ENCODE measurements at places on chromosomes 12 and 14.

GRCh38 chr14:102591372-102591943 lies 991 bp upstream of the RCOR1 start:
- no peak for DNase-seq

- DNase-seq = no peak
Measured at GRCh38 chr12:18813753-18814152, 75.8 kb downstream of the CAPZA3 start.

DNA sequence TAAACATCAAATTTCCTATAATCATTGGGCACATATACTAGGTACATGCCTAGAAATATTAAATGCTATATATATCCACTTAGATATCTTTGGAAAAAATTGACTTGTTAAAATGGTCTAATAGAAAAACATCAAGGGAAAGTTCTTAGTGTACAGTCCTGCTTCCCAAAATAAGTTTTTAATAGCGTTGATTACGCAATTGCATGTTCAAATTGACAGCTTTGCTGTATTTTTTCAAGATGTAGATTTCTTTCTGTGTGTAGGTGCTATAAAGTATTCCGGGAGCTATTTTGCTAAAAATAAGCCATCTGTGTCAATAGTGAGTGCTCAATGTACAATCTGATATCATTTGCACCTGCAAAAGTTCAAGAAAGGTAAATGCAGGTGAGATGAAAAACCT lies 463.9 kb upstream of the ATP2B1 start:
- no peak for DNase-seq

GRCh38 chr12:87995581-87996178 lies 33.5 kb downstream of the C12orf50 start:
- peak; percentile 30 for DNase-seq

DNA sequence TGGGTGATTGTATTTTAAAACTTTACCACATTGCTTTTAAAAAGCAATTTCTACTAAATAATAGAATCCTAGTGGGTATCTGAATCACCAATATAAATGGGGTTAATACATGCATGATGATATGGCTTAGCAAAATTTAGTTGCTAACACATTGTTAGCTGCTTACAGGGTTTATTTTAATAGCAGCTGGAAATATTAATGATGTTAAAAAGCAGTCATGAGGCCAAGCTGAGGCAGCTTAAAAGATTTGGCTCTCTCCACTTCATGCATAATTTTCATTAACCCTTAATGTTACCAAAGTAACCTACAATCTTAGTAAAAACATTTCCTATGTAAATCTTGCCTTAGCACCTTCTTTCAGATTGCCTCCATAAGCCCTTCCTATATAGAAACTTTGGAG lies 49.2 kb upstream of the CNOT2 start:
- no peak for DNase-seq

- DNase-seq = no peak
Measured at GRCh38 chr12:39581592-39581991, 38.0 kb downstream of the ABCD2 start.

GRCh38 chr12:108801736-108802100 lies 55.7 kb downstream of the SSH1 start:
- no peak for DNase-seq

DNA sequence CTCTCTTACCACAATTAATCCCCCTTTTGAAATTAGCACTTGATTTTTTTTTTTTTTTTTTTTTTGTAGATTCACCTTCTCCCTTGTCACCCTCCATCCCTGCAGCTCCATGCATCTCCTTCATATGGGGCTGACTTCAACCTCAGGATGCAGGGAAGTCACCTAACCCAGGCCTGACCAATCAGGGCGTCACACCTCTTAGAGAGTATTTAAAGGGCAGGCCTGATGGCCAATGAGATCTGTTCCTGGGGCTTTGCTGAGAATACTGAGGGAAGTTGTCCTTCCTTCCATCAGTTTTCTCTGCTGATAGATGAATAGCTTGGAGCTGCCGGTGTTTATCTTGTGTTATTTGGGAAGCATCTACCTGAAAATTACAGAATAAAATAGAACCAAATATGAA lies 1104.7 kb upstream of the TMEM132C start:
- no peak for DNase-seq

- DNase-seq = no peak
Measured at GRCh38 chr12:56324206-56324605, 8.4 kb upstream of the CNPY2 start.

DNA sequence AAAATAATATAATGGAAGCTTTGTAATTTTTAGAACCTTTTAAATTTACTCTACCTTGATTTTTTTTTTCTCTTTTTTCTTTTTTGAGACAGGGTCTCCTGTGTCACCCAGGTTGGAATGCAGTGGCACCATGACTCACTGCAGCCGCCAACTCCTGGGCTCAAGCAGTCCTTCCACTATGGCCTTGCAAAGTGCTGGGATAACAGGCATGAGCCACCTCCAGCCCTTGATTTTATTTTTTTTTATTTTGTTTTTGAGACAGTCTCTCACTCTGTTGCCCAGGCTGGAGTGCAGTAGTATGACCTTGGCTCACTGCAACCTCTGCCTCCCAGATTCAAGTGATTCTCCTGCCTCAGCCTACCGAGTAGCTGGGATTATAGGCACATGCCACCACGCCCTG lies 65.3 kb upstream of the TRAF3 start:
- no peak for DNase-seq

DNA sequence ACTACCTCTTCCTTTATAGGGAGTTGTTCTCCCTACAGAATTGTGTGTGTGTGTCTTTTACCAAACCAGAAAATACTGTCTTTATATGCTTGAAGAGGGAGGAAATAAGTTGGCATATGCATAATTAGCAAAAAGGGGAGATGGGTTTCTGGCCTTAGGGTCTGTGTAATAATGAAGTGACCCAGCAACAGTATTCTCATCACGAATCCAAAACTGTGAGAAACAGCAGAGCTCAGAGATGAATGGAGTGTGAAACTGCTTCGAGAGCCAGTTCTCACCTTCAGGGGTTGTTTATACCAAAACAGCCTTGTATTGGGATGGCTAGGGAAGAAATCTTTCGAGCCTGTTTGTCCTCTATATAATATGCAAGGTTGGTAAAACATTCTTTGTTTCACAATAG lies 227.5 kb downstream of the MON2 start:
- no peak for DNase-seq

GRCh38 chr12:31325524-31325875 lies 450 bp downstream of the SINHCAF start:
- no peak for DNase-seq

GRCh38 chr12:41008472-41008871 lies 179.6 kb upstream of the PDZRN4 start:
- DNase-seq = no peak

DNA sequence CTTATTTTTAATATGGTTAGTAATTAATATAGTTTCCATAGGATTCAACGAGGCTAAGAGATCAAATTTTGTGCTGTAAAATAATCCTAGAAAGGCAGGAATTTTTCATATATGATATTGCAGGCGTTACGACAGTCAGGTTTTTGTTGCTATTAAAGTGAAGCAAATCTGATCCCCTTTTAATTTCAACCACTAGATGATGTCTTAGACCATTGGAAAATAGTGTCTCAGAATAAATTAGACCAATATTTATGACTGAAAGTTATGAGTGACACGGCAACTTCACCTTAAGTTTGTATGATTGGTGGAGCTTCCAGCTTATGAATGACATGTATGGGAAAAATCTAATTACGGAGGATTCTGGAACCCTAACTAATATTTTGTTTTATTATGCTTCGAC lies 2.5 kb downstream of the TPH2 start:
- DNase-seq = no peak

GRCh38 chr12:124713041-124713435 lies 145.6 kb upstream of the NCOR2 start:
- no peak for DNase-seq

DNA sequence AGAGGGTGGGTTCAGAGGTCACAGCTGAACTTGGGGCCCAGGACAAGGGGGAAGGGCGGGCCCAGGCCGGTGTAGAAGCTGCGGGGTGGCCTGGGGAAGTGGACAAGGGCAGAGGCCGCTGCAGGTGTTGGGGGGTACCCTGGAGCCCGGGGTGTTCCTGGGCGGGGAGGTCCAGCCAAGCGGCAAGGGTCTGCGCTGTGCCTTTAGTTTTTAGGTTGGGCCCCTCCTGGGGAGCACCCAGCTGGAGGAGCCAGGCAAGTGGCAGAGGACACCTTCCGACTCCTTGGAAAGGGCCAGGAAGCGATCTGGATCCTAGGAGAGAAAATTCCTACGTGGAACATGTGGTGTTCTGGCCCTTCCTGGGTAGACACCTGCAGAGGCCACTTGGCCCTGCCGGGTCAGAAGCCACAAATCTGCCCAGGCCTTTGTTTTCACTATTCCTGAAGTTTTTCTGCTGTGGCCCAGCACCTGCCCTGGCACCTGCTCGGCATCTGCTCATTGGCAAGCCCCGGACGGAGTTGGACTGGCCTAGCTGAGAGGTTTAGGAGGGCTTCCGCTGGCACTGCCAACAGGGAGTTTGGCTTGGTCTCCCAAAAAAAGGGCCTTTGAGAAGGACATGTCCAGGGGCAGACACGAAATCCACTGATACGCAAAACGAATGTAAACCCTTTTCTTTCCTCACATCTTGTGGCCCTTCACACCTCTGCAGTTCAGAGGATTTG lies 61.1 kb downstream of the SMUG1 start:
- no peak for DNase-seq

- no peak for DNase-seq
Measured at GRCh38 chr14:65997347-65997746, 488.8 kb upstream of the CCDC196 start.

GRCh38 chr12:108173892-108174291 lies 44.8 kb downstream of the WSCD2 start:
- DNase-seq = no peak

- DNase-seq = no peak
Measured at GRCh38 chr14:35368139-35368460, 36.4 kb downstream of the NFKBIA start.
